ENCODE measurements at places on chromosomes 12 and 14. TPM values are rescaled to one million over a fixed set of nuclear protein-coding genes. Genes with fewer than 3 reads are reported as not detected.

The ANKRD13A gene
- total RNA-seq = 41.1 TPM

GRCh38 chr12:67752226-67752732 lies 103.7 kb downstream of the DYRK2 start:
- no peak for DNase-seq

The DMAC2L gene
- 22.2 TPM for total RNA-seq

The NFATC4 gene
- 78.9 TPM for total RNA-seq

DNA sequence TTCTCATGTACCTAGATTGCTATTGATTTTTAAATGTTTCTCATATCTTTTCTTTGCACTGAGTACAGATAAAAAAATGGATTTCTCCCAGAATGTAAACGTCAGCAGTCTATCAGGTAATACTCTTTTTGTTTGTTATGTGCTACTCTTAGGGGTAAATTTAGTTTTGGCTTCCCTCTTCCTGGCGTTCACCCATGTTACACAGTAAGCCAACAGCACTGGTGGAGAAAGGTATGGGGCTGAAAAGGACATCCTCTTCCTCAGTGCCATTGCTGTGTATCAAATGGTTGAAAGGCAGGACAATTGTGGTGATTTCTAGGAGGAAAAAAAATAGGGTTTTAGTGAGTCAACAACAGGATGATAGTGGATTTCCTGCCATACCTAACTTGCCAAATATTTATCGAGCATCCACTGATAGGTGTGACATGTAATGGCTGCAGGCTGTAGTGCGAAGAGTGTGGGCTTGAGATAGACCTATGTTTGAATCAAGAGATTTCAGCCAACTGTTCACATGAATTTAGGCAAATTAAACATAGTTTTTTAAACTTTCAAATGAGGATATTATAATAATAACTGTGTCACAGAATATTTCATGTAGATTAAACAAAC lies 7.5 kb downstream of the KLRF2 start:
- DNase-seq = no peak

The PRPH gene
- 3.7 TPM for total RNA-seq

GRCh38 chr14:35399083-35399937 lies 5.2 kb downstream of the NFKBIA start:
- DNase-seq = no peak

DNA sequence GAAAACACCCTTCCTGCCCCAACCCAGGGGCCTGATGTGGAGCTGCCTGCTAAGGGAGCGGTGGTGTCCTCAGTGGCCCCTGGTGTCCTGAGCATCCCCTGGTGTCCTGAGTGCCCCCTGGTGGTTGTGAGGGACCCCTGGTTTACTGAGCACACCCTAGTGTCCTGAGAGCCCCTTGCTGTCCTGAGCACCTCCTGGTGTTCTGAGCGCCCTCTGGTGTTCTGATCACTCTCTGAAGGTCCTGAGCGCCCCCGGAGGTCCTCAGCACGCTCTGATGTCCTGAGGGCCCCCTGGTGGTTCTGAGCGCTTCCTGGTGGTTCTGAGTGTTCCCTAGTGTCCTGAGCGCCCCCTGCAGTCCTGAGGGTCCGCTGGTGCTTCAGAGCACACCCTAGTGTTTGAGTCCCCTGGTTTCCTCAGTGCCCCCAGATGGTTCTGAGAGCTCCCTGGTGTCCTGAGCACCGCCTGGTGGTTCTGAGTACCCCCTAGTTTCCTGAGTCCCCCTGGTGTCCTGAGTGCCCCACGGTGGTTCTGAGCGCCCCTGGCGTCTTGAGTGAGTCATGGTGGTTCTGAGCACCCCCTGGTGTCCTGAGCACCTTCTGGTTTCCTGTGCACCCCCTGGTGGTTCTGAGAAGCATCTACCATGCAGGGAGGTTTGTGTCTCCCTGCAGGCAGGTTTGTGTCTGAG lies 1004.2 kb downstream of the TMEM121 start:
- DNase-seq = no peak

- DNase-seq = no peak
Observed at GRCh38 chr14:85010186-85010585, 519.8 kb upstream of the FLRT2 start.

- DNase-seq = no peak
Observed at GRCh38 chr14:77086017-77086727, 11.9 kb upstream of the CIPC start.

GRCh38 chr14:73726025-73726961 lies 12.1 kb upstream of the PNMA1 start:
- no peak for DNase-seq

DNA sequence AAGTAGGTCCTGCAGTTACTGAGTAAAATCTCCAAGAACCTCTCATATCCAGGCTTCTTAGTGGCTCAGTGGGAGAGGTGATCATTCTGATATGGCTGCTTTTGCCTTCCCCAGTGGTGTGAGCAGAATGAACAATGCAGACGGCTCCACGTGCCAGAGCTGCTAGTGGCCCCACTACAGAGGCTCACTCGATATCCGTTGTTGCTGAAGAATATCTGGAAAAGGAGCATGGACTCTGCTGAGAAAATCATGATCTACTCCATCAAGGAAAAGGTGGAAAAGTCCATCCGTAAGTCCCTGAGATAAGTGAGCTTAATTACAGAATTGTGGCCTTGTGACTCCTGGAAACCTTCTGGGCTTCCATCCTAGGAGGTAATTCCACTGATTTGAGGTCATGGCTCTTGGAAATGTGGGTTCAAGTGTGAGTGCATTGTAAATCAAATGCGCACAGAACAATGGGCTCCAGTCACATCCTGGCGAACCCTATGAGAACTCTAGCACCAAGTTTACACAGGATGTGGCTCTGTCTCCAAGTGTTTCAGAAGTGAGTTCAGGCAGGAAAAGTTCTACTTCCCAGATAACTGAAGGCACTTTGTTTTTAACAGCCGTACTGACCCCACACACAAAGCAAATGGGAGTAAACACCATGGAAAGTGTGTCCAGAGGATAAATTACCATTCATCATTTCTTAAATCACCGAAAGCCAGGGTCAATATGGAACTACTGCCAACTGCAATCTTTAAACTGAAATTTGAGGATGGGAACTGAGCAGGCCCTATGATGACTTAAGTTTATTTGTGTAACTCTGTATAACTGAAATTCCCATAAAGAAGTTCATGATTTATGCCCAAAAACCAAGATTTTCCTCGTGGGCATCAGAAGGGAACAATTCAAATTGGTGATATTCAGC lies 51.4 kb downstream of the PLEKHG7 start:
- no peak for DNase-seq

The RTL1 gene
- not detected for total RNA-seq

DNA sequence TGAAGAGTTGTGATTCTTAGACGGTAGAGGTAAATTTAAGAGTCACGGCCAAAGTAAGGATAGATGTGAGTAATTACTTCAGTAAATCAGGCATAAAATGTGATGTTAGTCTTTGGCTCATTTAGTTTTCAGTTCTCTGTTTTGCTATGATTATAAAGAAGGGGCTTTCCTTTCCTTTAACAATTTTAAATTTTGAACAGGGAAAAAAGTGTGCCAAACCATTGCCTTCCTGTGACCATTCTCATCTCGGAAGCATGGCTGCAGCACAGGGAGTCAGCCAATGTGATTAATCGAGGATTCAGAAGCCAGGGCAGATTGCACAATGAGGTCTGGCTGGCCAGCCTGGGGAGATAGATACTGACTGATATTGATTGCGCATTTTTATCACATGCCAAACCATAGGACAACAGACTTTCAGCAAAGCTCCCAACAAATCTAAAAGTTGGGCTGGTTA lies 480.2 kb upstream of the PRICKLE1 start:
- peak; percentile 72 for DNase-seq

Measured in sciatic nerve (tissue), 2 donors.